ENCODE measurements at places on chromosomes 7 and 10.

GRCh38 chr7:132899833-132900232 is 182.1 kb downstream of the CHCHD3 start:
- no peak for DNase-seq

DNA sequence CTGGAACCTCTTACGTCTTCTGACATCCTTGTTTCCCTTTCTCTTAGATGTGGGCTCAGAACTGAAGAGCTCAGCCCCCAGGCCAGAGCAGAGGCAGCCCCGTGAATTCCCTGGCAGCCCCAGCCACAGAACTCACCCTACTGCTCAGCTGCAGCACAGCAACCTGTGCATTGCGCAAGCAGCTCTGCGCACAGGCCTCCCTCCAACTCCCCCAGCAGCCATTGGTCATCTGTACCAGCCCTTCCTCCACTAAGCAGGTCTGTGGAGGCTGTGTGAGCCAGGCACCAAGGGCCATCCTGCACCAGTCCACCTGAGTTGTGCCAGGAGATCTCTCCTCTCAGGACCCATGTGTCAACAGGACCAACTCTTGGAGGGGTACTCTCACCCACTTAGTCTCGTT is 54.5 kb downstream of the ZNF33B start:
- DNase-seq: no peak

DNA sequence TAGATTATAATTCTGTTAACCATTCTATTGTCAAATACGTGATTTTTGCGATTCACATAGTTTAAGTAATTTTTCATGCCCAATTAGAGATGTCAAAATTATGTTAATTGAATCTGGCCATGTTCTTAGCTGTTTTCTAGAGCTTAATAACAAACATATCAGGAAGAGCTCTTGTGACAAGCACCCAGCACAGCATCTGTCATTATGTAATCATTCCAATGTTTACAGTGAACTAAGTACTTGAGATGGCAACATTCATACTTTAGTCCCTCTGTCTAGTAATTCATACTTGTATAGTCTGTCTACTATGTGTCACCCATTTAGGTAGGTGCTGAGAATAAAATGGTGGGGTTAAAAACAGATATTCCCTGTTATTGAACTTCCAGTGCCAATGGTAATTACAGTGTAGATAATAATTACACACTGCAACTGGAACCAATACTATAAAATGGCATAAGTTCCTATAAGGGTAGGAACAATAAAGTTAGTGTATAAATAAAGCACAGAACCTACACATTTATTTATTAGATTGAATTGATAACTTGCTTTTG is 55.2 kb downstream of the ZEB1 start:
- no peak for DNase-seq

DNA sequence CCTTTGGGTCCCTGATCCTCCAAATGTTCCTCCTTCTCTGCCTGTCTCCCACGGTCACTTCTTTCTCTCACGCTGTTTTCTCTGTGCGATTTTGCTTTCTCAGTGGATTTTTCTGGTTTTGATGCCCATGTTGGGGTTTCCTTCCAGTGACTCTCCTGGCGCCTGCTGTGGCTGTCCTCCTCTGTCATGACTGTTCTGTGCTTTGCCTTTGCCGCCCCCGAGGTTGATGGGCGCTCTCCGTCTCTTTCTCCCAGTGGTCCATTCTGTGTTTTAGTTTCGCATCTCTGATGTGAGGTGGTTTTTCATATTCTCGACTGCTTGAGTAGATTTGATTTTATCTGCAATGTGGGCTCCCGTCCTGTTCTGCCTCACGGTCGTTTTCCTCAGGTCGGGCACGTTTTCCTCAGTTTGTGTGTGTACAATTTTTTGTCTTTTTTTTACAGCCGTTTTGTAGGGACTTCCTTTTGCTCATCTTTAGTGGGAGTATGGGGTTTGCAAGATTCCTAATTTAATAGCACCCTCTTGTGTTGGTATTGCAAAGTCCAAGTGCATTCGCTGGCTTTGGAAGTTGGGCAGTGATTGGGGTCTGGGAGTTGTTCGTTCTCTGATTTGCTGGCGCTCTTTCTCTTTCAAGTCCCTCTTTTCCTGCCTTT is 100.0 kb downstream of the INPP5A start:
- no peak for DNase-seq

DNA sequence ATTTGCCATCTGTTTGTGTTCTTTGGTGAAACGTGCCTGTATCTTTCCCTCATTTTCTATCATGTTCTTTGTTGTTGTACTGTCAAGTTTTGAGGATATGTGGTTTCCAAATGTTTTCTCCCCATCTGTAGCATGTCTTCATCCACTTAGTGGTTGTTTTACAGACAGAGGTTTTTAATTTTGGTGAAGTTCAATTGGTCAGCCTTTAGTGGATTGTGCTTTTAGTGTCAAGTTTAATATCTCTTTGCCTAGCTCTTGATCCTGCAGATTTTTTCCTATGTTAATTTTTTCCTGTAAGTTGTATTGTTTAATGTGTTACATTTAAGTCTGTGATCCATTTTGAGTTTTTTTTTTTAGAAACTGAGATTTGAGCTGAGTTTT is 95.9 kb downstream of the ANKRD61 start:
- no peak for DNase-seq

GRCh38 chr7:31705377-31705776 is 18.4 kb downstream of the PPP1R17 start:
- DNase-seq: no peak

GRCh38 chr7:120360918-120361317 is 87.9 kb downstream of the KCND2 start:
- DNase-seq: no peak

GRCh38 chr10:62817121-62817765 is 1.1 kb upstream of the EGR2 start:
- peak; percentile 22 for DNase-seq

- DNase-seq: no peak
Measured at GRCh38 chr7:103870664-103871063, 118.8 kb downstream of the RELN start.

GRCh38 chr10:97255512-97256293 is 36.7 kb downstream of the ARHGAP19 start:
- DNase-seq: no peak

DNA sequence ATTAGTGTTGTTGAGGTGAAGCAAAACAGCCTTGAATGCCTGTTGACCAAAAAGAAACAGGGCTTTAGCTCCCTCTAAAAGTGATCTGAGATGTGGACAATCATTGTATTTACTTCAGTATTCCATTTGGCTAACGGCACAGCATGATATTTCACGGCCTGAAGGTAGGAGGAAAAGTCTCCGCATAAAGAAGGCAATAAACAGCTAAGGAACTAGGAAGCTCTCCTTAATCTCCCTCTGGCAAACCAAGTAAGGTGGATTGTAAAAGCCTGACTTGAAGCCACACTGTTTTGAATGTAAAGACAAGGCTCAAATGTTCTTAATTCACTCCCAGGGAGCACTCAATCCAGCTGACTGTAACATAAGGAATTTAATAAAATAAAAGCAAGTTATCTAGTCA is 160.0 kb upstream of the ZNF804B start:
- DNase-seq: no peak

DNA sequence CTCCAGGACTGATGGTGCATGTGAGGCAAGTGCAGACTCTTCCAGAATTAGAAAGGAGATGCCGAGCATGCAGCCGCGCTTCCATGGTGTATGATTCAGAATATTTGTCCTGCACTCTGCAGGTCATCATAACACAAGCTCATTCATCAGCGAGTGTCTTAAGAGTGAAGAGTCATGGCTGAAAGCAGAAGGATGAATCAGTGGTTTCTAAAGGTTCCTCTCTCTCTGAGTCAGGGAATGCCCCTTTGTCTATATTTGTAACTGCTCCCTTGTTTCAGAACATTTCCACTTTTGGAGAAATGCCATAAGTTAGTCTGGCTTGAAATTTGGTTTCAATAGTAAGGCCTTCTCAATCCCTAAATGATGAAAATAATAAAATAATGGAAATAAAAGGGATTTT is 52.3 kb downstream of the HECW1 start:
- no peak for DNase-seq

DNA sequence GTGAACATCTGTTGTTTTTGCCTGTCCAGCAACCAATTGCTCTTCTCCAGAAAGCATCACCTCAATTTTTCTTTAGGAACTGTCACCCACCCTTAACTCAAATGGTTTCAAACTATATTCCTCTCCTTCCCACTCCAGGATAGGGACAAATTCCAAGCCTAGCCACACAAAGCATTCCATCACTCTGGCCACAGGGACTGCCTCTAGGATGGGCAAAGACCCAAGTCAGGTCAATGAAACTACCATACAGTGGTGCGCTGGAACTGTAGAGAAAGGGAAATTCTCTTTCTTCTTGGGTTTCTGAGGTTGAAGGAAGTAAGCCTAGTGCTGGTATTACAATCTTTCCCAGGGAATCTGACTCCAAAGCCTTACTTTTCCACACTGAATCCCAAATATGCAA is 3.6 kb downstream of the MICU1 start:
- no peak for DNase-seq

- no peak for DNase-seq
Measured at GRCh38 chr10:132341017-132341416, 9.0 kb downstream of the LRRC27 start.

All from activated naive CD4-positive, alpha-beta T cell (primary cell).